Activated naive CD4-positive, alpha-beta T cell (primary cell): ENCODE measurements at places on chromosomes 16 and 17.

DNA sequence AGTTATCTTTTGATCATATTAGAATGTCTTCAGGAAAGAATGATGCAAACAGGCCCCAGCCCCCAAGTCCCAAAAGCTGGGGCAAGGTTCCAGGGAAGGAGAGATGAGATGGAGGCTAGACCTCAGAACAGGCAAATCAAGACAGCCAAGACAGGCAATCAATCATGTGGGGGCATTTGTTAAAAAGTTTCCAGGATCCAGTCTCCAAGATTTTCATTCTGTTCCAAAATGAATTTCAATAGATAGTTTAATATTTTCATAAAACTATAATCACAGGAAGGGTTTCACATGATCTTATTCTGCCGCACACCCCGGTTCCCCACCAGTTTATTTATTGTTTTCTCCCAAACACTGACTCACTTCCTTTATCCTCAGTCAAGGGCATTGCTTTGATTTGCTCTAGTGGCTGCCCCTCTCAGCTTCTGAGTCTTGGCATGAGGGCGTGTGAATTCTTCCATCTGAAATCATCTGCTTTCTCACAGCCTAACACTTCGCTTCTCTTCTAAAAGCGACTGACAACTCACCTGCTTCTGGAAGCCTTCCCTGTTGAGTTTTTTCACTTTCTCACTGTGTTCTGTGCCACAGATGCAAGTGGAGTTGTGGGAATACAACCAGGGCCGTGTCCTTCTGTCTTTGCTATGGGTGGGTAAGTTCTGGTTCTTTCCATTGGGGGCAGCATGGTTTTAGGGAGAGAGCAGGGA lies 12.2 kb upstream of the TERF2 start:
- DNase-seq: no peak

GRCh38 chr16:22428654-22429053 lies 54.2 kb upstream of the CDR2 start:
- no peak for DNase-seq

DNA sequence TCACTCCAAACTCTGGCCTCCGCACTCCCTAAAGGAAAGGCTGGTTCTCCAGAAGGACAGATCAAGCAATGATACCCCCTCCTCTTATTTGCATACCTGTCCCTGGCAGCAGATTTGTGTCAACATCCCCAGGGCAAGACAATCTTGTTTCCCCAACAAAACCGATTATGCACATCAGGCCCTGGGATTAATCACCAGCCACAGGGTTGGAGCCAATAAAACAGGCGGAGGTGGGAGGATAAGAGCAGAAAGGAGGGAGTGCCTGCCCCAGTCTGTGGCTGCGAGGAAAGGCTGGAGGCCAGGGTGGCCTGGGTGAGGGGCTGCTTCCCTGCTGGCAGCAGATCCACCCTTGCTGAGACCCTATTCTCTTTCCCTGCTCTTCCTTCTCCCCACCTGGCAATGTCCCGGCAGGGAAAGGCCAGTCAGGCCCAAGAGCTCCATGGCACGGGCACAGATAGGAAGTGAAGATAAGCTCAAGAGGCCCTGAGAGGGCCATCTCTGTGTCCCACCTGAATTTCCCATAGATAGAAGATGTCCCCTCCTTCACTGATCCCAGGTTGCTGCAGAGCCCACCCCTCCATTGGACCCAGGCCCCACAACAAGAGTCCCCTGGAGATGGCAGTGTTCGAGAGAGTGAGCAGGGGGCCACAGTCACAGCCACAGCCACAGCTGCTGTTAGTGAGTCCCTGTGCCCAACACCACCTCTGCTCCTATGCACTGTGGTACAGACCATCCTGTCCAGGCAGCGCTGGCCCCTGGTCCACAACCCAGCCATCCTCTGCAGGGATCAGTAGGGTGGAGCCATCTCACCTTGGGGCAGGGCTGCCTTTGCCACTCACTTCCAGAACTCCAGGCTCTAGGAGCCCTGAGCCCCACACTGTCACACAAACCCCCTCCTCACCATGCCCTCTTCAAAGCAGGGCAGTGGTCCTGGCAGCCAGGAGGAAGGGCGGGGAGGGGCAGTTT lies 137.5 kb downstream of the SDK2 start:
- no peak for DNase-seq

DNA sequence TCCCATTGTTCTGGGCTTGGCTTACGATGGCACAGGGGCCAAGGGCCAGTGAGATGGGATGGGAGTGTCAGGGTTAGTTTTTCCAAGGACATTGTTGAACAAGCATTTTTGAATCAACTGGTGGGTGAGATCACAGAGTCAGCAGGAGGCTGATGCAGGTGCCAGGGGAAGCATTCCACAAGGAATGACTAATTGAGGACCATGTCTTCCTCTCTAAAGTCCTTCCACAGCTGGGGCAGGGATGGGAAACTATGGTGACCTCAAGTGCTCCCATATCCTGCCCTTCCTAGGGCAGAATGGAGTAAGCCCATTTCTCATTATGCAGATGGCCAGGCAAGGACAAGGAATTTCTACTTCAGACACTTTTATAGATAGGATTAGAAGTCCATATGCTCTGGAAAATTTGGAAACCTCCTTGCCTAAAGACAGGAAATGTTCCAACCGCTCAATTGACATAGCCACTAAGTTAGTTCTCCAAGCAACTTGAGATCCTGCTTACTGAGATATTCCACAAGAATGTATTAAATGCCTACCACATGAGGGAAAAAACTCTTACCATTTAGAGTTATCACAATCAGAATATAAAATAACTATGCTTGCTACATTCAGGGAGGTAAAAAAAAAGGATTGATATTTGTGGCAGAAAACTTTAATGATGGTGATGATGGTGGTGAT lies 21.2 kb upstream of the ENGASE start:
- no peak for DNase-seq

GRCh38 chr16:89737341-89738071 lies 16.2 kb downstream of the ZNF276 start:
- peak; percentile 31 for DNase-seq
